Hematopoietic multipotent progenitor cell treated with erythropoietin and hydrocortisone succinate and interleukin-3 and kit ligand, for 4 days (in vitro differentiated cells): ENCODE measurements at places on chromosomes 12 and 14.
A peak's percentile ranks its signal among the peaks of the same experiment; 100 is the strongest.

GRCh38 chr14:101791919-101792572 lies 30.5 kb downstream of the PPP2R5C start:
- DNase-seq: no peak

DNA sequence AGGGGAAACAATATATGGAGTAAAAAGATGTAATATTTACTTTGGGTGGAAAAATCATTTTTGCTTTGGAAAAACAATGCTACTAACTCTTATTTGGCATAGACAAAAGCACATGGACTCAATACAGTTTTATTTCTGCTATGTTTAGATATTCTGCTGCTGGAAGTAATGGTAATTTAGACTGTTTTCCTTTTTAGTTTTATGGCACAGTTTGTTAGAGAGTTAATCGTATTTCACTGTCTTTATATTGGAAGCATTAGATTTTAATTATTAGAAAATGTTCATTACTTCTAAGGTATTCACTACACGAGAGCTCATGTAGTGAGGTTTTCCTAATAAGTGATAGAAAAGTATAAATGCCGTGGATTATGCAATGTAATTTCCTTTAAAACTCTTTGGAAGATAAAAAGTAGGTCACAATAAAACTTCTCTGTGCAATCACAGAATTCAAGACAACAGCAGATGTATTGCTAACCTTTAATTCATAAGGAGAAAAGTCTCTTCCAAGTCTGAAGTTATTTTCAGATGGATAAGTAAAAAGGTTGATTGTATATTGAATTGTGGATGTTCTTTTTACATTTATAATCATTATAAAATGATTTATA lies 851.8 kb downstream of the TMTC2 start:
- DNase-seq: no peak

- no peak for DNase-seq
Measured at GRCh38 chr14:100261621-100262020, 22.7 kb downstream of the YY1 start.

DNA sequence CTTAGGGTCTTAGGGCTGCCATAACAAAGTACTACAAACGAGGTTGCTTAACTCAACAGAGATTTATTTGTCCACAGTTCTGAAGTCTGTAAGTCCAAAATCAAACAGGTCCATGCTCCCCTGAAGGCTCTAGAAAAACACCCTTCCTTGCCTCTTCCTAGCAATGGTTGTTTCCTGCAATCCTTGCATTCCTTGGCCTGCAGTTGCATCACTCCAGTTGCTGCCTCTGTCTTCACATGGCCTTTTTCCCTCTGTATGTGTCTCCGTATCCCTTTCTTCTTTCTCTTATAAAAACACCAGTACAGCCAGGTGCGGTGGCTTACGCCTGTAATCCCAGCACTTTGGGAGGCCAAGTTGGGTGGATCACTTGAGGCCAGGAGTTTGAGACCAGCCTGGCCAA lies 17.4 kb downstream of the KCNMB4 start:
- DNase-seq: no peak

GRCh38 chr12:89345376-89345775 lies 6.9 kb downstream of the DUSP6 start:
- no peak for DNase-seq

- DNase-seq: no peak
Measured at GRCh38 chr14:71243697-71244096, 336.4 kb downstream of the PCNX1 start.

DNA sequence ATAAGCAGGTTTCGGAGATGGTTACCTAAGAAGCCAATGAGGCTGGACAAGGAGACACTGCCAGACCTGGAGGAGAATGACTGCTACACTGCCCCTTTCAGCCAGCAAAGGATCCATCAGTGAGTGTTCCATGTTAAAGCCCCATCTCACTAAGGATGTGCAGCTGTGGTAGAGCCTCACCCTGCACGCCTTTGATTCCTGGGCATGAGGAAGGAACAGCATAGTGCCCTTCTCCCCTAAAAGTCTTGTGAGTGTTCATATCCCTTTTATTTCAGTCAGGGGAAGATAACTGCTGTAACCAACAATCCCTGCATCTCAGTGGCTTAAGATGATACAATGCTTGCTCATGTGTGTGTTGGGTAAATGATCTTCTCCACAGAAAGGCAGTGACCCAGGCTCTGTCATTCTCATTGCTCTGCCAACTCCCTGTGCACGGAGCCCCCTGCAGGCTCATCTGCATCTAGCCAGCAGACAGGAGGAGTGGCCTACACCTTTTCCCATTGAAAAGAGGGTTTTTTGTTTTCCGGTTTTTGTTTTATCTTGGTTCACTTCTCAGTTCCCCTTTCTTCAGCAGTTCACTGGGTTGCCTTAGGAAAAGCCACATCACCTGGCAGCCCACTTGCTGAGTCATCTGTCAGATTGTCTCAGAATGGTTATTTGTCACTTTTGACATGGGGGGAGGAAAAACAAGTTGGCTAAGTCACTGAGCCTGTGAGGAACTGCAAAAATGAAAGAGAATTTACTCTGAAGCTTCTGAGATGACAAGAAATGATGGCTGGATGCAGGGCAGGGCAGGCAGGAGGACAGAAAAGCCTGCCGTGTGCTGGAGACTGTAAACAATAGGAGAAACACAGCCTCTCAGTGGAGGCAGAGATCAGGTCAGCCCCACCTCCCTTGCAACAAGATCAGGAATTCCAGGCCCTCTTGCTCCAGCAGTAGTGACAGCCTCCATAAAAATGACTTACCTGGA lies 193.3 kb downstream of the ANO4 start:
- DNase-seq: peak; percentile 94

DNA sequence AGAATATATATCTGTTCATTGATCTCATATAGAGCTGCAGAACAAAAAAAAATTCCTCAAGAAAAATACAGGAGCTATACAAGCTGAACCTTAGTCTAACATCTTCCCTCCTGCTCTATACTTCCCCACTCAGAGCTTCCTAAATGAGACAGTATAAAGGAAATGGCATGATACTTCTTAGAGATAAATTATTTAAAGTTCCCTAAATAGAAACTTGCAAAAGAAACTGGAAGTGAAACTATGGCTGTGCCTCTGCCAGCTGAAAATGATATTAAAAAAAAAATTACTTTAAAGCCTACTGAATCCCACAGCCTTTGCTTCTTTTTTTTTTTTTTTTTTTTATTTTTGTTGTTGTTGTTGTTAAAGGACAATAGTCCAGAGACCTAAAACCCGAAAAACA lies 11.6 kb upstream of the NEK9 start:
- peak; percentile 67 for DNase-seq

DNA sequence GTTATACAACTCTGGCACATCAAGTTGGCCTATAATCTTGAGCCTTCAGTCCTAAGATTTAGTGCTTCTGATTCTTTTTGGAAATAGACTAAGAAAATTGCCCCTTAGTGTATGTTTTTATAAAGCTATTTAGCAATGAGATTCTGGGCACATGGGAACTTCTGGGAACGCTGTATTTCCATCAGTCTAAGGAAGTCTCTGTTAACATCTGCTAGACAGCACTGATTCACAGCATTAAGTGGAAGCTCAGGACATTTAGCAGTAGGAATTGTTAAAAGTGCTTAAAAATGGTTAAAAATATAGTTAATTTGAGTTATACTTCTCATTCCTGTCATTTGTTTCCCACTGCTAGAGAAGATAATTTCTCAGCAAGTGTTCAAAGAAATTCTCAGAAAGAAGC lies 579.1 kb downstream of the SLC16A7 start:
- no peak for DNase-seq

DNA sequence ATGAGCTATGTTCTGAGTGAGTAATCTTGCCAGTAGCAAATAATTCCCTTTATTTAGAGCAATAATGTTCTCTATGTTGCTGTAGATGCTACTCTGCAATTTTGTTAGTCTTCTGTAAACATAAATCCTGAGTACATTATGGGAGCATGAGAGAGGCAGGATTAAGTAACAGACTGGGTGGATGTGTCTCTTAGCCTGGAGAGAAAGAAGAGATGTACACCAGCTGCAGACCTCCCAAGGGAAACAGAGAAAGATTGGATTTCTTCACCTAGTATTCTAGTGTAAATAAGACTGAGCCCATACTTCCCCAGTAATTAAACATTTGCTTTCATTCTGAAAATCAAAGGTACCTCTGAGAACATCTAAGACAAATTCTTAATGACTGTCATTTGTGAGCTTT lies 564.0 kb downstream of the TRHDE start:
- no peak for DNase-seq

DNA sequence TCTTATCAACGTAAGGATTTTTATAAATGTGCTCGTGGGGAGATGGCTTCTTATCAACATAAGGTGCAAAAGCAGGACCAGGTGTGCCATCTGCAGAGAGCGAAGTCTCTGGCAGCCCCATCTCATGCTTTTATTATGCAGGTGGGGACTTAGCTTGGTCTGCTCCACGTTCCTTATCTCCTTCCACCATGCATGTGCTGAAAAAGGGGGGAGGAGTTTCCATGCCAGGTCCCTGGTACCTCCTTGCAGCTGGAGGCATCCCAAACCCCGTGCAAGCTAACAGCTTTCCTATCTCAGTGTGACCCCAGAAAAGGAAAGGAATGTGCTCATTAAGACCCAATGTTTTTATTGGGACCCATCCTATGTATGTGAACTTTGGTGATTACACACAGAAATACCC lies 608.5 kb downstream of the TMEM121 start:
- peak; percentile 65 for DNase-seq

DNA sequence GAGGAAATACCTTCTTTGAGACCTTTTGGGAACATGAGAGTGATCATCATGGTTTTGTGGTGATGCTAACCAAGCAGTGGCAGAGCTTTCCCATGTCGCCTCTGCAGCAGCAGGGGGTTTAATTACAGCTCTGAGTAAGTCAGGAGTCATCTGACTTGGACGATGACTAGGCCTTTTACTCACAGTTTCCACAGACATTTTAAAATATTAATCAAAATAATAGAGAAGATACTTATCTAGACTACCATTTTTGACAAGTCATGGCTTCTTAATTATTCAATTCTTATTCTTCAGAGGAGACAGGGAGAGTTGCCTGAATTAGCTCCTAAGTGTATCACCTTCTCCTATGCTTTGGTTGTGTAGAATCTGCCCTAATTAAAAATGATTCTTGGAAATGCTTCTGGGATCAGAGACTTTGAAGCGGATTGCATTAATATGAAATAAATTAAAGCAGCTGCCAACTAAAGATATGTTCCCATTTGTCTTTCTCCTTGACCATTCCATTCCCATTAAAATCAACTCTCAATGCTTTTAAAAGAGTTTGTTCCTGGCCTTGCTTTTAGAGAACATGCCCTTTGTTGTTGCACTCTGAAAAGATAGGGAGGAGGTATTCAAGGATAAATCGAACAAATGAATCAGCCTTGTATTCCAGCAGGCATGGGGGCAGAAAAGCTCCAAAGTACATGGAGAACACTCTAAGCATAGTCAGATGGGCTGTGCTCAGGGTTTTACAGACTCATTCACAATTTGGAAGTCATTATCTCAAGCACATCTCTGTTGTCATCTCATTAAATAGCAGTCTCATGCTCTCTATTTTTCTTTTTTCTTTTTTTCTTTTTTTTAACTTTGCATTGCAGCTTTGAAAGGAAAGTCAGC lies 7.7 kb upstream of the IFNG-AS1 start:
- DNase-seq: no peak

- peak; percentile 60 for DNase-seq
Measured at GRCh38 chr12:24911271-24911791, 37.6 kb downstream of the BCAT1 start.

GRCh38 chr12:50545213-50545612 lies 40.4 kb downstream of the DIP2B start:
- DNase-seq: no peak

- peak; percentile 83 for DNase-seq
Measured at GRCh38 chr12:120466560-120467315, 2.8 kb downstream of the SRSF9 start.

- DNase-seq: no peak
Measured at GRCh38 chr14:54713379-54713778, 146.5 kb downstream of the SAMD4A start.

DNA sequence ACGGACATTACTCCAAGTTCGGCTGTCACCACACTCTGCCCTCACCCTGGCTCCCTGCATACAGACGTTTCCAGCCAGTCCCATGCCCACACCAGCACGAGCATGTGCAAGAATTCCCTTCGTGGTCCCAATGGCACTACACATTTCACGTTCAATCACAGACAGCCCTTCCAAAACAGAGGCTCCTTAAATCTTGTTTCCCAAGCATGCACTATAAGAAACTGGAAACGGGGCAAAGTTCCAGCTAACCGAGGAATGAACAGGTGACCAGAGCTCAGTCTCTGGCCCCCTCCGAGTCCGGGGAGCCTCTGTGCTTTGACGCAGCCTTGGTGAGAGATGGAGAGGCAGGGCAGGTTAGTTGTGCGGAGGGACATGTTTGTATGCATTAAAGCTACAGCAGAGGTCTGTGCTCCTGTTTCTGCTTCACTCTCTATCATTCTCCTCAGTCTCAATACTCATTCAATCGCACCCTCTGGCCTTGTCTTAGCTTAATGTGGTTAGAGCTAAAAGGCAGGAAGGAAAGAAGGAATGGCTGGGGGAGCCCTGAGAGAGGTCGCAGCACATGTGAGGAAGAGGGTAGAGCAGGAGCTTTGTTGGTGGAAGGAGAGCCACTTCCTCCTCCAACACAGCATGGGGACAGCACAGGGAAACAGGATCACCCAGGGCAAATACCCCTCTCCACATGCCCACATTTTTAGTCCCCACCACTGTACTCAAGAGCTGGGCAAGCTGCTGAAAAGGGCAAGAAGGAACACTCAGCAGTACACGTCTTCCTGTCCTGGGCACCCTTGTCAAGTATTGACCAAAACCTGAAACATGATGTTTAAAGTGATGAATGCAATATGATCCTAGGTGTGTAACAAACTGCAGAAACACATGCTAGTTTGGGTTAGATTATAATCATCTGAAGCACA lies 12.2 kb upstream of the SELPLG start:
- DNase-seq: no peak

GRCh38 chr12:71029302-71029701 lies 108.8 kb upstream of the PTPRR start:
- DNase-seq: no peak

DNA sequence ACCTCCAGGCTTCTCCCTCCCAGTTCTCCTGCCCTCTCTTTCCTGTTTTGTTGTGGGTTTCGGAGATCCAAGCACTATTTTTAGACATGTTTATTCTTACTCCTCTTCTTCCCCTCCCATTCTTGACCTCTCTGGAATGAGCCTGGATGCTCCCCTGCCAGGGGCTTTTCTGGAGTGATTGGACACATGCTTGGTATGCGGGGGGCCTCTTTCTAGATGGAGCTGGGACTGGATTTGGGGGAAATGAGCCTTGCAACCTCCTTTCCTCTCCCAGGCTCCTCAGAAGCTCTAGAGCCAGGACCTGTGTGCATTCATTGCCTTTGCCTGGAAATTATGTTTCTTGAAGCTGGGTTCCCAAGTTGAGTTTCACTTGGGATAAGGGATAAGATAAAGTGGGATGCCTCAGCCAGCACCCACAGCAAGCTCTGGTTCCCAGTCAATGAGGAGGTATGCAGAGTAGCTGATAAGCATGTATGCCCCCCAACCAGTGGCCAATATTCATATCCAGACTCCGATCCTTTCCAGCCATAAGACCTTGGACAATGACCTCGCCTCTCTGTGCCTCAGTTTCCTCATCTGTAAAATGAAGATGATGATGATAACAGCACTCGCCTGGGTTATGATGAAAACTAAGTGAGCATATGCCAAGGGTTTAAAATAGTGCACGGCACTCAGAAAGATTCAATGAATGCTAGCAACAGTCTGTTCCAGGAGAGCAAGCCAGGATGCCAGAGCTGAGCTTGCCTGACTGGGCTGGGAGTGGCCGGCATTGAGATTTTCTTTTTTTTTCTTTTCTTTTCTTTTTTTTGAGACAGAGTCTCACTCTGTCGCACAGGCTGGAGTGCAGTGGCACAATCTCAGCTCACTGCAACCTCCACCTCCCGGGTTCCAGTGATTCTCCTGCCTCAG lies 97.8 kb downstream of the SCARB1 start:
- no peak for DNase-seq
